Activated CD4-positive, alpha-beta T cell treated with anti-CD3 and anti-CD28 coated beads, Interleukin-2, amount 50 U/mL, for 48 hours (primary cell): ENCODE measurements at places on chromosomes 11 and 22.

- no peak for DNase-seq
Observed at GRCh38 chr22:22076361-22076760, 93.8 kb upstream of the TOP3B start.

DNA sequence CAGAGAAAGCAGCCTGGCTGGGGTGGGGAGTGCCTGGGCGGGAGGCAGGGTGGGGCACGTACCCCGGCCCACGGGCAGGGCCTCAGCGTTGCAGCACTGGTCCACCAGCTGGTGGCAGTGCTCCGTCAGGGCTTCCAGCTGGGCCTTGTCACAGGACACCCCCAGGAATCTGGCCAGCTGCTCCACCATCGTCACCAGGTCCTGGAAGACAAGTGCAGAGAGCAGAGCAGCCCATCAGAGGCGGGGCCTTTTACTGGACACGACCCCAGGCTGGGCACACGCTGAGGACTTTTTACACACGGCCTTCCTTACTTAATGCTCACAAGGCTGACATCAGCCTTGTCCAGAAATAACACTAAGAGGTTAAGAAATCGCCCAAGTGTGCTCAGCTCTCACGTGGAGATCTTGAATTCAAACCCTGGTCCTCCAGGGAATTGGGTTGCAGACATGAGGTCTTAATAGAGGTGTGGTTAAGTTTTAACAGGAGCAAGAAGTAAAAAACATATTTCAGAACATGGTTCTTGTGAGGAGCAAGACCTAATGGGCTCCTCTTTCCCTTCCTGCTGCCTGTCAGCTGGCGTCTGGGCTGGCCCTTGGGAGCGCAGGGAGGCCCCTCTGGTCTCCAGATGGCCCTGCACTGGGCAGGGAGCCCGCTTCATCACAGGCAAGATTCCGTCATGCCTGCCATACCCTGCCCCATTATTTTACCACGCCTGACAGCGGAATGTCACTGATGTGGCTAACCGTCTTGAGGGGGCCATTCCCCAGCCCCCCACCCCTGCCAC is 17.1 kb upstream of the EFCAB6 start:
- DNase-seq: no peak

DNA sequence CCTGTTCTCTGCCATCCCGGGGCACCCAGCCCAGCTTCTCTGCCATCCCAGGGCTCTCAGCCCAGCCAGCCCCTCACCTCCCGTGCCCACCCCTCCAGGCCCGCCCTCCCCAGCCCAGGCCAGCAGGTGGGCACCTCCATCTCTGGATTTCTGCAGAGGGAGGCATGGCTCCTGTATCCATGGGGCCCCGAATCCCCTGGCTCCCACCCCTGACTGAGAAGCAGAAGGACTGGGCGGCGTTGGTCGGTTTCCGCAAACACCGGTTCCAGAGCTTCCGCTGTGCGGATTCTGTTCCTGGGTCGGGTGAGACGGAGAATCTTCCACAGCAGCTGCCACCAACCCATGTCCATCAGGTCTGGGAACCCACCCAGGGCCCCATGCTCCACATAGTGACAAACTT is 240.3 kb downstream of the BRD1 start:
- DNase-seq: no peak

DNA sequence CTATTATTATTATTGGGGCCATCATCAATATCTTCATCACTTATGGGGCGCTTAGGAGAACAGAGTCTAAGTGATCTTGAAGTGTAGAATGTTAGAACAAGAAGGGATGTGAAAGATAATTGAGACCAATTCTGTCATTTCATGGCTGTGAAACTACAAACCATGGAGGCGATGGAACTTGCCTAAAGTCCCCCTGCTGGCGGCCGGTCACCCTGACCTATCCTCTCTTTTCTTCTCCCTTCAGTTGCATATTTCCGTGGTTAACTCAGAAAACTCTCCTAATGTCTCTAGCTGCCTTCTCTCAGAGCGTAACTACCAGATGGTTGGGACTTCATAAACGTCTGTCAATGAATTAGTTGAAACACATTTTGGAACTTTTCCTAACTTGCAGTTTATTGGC is 6.6 kb upstream of the OR4B1 start:
- DNase-seq: no peak

GRCh38 chr11:74248469-74248868 is 63.0 kb downstream of the P4HA3 start:
- no peak for DNase-seq

DNA sequence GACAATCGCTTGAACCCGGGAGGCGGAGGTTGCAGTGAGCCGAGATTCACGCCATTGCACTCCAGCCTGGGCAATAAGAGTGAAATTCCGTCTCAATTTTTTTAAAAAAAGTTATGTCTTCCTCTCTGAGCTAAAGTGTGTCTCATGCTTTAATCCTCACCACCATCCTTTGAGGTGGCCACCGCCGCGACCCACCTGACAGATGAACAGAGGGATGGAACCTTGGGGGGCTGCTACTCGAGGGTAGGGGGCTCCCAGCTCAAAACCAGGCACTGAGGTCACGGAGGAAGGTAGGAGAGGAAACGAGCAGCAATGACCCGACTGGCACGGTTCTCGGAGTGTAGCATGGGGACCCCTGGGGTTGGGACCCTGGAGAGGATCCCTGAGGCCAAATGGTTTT is 10.7 kb upstream of the POLDIP3 start:
- no peak for DNase-seq
